ENCODE measurements at places on chromosomes 2 and 18.

DNA sequence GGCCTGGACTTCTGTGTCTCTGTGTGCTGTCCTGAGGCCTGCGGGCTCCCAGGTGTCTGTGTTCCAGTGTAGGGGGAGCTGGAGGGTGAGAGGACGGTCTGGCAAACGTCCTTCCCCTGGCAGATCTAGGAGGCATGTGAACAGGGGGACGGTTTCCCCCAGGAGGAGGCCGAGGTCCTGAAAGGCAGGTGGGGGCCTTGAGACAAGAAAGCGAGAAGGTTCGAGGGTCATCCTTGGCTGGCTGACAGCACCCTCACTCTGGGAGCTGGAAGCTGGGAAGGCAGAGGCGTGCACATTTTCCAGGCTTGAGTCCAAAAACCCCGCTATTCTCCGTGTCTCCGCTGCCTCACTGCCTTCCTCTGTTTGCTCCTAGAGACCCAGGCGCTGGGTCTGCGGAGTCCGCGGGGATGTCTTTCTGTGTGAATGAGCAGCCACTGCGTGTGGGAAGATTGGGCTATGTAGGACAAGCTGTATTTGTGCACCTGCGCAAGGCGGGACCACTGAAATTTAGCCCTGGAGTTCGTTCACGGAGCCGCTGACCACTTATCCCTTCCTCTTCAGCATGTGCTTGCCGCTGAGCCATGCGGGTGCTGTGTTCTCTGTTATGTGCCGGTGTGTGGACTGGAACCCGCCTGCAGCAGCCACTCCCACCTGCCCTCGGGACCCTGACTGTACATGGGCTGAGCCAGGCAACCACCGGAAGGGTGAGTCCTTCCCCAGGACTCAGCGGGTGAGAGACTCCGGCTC, 43.7 kb downstream of the TWIST2 start:
- no peak for DNase-seq

DNA sequence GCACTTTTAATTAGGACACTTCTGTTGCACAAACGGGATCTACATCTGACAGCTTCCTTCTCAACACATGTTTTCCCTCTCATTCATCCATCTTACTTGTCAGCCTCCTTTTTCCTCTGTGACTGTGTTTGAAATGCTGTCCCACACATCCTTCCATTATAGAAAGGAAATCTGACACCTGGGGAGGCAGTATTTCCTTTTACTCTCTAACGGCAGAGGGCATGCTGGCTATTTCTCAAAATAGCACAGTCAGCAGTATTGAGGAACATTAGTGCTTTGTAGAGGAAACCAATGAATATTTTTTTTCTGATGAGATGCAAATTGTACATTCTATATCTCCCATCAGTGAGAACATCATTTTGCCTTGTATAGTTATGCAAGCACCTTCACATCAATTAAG, 668.7 kb downstream of the SLC4A3 start:
- DNase-seq = no peak

DNA sequence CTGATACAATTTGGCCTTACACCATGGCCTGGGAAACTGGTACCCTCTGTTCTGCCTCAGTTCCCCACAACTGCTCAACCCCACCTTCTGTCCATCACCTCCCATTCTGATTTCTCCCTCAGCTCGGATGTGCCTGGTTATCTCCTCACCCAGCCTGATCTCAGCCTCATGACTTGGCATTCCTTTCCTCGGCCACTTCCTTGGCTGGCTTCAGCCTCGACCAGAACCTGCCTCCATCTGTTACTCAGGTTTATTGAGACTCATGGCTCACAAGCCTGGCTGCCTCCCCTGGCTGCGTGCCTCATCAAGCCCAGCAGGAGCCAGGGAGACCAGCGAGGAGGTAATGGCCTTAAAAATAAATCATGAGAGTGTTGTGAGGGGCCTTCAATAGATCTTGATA, 356.2 kb upstream of the SPRED2 start:
- DNase-seq = no peak

- no peak for DNase-seq
Measured at GRCh38 chr2:47046271-47046670, 108.8 kb downstream of the STPG4 start.

DNA sequence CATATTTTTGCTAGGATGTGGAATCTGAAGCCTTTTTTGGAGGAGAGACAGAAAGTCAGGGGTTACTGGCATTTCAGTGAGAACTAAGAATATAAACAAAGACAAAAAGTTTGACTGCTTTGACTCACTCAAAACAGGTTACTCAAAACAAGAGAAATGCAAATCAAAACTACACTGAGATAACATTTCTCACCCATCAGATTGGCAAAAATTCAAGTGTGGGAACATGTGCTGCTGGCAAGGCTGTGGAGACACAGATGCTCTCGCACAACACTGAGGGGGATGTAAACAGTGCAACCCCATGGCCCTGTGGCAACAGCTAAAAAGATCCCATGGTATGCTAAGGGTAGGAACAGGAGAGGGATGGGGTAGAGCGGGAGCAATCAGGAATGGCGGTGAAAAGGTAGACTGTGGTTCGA, 86.6 kb downstream of the DTNB start:
- DNase-seq = no peak

All from AML-193 (cell line).